ENCODE measurements at places on chromosomes 12 and 14. TPM values are rescaled to one million over a fixed set of nuclear protein-coding genes. Genes with fewer than 3 reads are reported as not detected.

RNU4-1 gene
- total RNA-seq = 16,686 TPM

SRRM4 gene
- 0.04 TPM for total RNA-seq

CLEC4D gene
- total RNA-seq = not detected

GALC gene
- total RNA-seq = 9.8 TPM

TRPV4 gene
- 0.85 TPM for total RNA-seq

PLCZ1 gene
- total RNA-seq = 0.44 TPM

TSHR gene
- total RNA-seq = 1.5 TPM

P2RX7 gene
- total RNA-seq = 3.0 TPM

DPPA3 gene
- total RNA-seq = 0.46 TPM

REP15 gene
- total RNA-seq = 0.36 TPM

NPFF gene
- total RNA-seq = not detected

KRT3 gene
- total RNA-seq = 0.93 TPM

SERPINA10 gene
- total RNA-seq = 0.43 TPM

IRAK3 gene
- 39.2 TPM for total RNA-seq

ISM2 gene
- total RNA-seq = 2.1 TPM

POTEG gene
- not detected for total RNA-seq

GLT1D1 gene
- not detected for total RNA-seq

PDZRN4 gene
- total RNA-seq = 0.20 TPM

IL31 gene
- total RNA-seq = not detected

KCNMB4 gene
- 0.27 TPM for total RNA-seq

CPNE6 gene
- total RNA-seq = 1.3 TPM

BDKRB1 gene
- not detected for total RNA-seq
